ENCODE measurements at places on chromosomes 3 and 15.

- DNase-seq = no peak
Measured at GRCh38 chr3:17544632-17545031, 197.8 kb downstream of the TBC1D5 start.

GRCh38 chr3:140580746-140581145 lies 97.1 kb upstream of the TRIM42 start:
- DNase-seq = no peak

GRCh38 chr3:168096210-168096652 lies 507 bp upstream of the GOLIM4 start:
- DNase-seq = no peak

GRCh38 chr3:128423525-128424147 lies 43.1 kb downstream of the DNAJB8 start:
- no peak for DNase-seq

GRCh38 chr3:66133050-66133757 lies 87.6 kb upstream of the SLC25A26 start:
- DNase-seq = no peak

- no peak for DNase-seq
Measured at GRCh38 chr15:47377465-47377864, 339.8 kb upstream of the SEMA6D start.

DNA sequence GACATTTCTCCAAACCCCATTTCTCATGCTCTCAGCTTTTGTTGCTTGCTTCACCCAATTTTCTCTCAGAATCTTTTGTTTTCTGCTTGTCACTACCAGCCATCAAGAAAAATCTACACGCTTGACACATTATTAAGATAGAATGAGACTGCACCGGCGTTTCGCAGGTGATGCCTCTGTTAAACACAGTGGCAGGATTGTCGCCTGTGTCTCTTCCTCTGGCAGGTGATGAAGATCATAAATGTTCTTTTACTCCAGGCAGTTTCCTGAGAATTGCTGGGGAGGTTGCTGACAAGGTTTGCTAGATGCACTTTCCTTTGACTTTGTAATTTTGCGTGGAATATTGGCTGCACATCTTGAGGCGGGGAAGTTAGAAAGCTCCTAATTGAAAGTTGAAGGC lies 75.4 kb downstream of the IL1RAP start:
- no peak for DNase-seq

GRCh38 chr15:90713081-90713480 lies 4.1 kb upstream of the BLM start:
- DNase-seq = no peak

DNA sequence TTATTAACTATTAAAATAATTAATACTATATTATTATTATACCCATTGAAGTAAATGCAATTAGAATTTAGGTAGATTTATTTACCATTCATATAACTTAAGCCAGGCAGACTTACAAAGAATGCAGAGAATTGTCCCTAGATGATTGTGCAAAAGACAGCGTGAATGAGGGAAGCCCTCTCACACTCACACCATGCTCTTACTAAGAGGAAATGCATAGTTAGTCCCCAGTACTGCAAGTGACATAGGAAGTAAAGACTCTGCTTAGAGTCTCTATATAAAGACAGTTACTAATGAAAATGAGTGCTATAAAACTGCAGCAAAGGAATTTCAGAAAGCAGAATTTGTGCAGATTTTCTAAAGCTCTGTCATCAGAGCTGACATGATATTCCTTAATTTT lies 270.4 kb downstream of the ZBBX start:
- no peak for DNase-seq

DNA sequence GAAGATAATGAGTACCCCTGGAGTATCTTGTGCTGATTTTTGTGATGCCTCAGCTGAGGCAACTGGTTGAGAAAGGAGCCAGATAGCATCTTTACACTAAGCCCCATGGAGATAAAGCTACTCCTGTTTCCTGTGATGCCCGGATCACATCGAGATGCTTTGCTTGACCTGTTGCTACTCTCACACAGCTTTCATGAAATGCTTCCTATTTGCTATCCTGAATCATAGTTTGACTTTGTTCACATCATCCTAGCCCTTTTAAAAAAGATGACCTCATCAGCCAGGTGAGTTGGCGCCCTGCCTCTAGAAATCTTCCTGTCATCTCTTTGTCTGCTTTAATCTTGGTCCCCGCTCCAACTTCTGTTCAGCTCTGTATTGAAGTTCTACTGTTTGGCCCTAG lies 409.6 kb upstream of the TBL1XR1 start:
- DNase-seq = no peak

- DNase-seq = no peak
Measured at GRCh38 chr3:31695280-31696008, 162.7 kb downstream of the STT3B start.

- DNase-seq = no peak
Measured at GRCh38 chr3:140290105-140290504, 355.1 kb downstream of the CLSTN2 start.

DNA sequence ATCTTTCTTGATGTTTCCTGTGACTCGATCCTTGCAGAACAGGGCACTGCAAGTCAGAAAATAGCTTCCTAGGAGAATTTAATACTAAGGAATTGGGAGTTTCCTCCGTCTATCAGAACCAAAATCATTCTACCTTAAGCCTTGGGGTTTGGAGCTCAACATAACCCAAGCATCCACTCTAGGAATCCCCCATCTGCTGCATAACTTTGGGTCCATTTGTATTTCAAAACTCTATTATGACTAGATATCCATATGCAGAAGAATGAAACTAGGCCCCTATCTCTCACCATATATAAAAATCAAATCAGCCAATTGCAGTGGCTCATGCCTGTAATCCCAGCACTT lies 61.7 kb upstream of the AKAP13 start:
- no peak for DNase-seq

- DNase-seq = no peak
Measured at GRCh38 chr3:10806006-10806405, 10.0 kb upstream of the SLC6A11 start.

GRCh38 chr3:120614765-120615164 lies 18.6 kb downstream of the NDUFB4 start:
- DNase-seq = no peak

GRCh38 chr3:19363071-19363470 lies 214.8 kb downstream of the KCNH8 start:
- DNase-seq = no peak

- no peak for DNase-seq
Measured at GRCh38 chr3:61055447-61055846, 195.8 kb downstream of the FHIT start.

DNA sequence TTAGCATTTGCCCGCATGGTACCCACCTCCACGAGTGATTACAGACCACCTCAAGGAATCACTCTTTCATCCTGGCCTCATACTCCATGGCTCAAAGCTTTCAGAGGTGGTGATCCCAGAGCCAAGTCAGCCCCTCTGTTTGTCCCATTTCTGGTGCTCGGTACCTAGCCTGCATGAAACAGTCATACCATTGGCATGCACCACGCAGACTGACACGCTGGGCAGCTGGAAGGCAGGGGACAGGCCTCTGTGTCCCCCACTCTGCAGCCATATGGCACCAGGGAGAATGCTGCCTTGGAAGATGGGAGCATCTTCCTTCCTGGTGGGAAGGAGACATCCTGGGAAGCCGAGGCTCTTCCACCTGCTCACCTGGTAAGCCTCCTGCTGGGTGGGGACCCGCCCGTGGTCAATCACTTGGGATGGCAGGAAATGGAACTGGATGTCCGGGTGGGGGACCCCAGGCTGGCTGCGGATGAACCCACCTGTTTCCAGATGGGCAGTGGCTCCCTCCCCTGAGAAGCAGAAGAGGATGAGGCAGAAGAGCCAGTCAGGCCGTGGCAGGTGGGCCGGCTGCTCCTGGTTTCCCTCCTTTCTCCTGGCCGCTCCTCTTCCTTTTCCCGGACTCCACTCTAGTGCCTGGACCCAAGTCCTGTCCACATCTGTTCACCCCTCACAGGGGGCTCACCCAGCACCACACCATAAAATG lies 26.9 kb downstream of the CHDH start:
- no peak for DNase-seq

- no peak for DNase-seq
Measured at GRCh38 chr3:194277104-194277785, 73.9 kb downstream of the CPN2 start.

GRCh38 chr15:35445891-35446290 lies 100.1 kb downstream of the DPH6 start:
- DNase-seq = no peak

DNA sequence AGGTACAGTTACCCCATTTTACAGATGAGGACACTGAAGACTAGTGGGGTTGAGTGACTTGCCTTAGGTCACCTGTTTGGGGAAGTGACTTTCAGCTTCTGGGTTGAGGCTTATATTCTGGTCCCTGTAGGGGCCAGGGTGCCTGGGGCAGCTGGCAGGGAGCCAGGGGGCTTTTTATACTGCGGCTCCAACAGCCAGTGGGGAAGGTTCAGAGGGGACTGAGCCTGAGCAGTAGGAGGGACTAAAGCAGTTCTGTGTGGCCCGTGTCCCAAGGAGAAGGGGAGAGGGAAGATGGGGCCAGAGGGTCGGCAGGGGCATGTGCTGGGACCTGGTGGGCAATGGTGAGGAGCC lies 37.7 kb downstream of the SLC6A6 start:
- no peak for DNase-seq

DNA sequence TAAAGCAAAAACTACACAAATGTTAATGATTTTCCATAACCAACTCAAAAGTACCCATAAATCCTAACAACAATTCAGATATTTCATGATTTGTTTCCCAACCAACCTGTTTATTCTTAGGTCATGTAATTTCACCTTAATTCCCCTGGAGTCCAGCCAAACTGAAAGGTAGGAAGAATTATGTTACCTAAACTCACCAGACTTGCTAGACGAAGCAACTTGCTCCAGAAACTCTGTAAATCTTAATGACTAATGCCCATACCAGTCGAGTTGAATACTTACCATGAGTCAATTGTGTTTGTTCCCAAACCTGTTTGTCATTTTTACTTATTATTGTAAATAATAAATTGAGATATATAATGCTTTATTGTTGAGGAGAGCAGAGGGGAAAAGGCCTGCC lies 1030.0 kb downstream of the TBL1XR1 start:
- DNase-seq = no peak

GRCh38 chr3:59483191-59483590 lies 433.4 kb upstream of the CFAP20DC start:
- no peak for DNase-seq

GRCh38 chr3:48738144-48738536 lies 21.1 kb upstream of the IP6K2 start:
- no peak for DNase-seq

DNA sequence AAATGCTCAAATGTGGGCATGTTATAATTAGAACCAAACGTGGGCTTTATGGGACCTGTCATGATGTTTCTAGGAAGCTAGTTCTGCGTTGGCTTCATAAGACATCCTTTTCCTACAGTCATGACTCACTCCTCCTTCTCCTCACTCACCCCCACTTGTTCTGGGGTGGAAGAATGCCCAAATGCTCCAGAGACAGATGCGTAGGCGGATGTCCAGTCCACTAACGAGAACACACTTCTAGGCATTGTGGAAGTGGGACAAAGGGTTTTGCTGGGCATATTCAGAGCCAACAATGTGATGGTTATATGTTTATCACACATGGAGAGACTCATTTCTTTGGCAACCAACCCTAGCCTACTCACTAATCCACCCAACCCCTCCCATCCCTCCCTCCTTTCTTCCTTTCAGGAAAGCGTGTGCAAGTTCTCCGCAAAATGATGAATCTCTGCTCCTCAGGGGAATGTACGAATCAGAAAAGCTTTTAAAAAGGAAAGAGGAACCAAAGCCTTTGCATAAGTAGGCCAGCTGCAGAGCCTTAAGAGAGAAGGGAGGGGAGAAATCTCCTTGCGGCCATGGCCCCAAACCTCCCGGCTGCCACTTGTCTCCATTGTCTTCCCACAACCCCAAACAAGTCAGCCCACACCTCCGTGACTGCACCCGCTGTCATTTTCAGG lies 123.0 kb upstream of the SPRED1 start:
- DNase-seq = no peak

DNA sequence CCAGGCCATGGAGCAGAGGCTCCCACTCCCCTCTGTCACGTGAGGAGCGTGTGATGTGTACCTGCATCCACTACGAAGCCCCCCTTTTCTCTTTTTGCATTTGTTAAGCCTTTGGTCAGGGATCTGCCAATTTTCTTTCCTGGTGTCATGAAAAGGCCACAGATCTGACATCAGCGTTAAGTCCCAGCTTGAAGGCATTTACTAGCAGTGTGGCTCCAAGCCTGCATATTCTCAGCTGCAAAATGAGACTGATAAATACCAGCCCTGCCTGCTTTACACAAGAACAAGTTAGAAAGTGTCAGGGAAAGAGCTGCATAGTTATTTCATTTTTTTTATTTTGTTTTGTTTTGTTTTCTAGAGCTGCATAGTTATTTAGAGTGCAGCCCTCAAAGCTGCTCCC lies 2.3 kb upstream of the ANKRD63 start:
- DNase-seq = no peak

DNA sequence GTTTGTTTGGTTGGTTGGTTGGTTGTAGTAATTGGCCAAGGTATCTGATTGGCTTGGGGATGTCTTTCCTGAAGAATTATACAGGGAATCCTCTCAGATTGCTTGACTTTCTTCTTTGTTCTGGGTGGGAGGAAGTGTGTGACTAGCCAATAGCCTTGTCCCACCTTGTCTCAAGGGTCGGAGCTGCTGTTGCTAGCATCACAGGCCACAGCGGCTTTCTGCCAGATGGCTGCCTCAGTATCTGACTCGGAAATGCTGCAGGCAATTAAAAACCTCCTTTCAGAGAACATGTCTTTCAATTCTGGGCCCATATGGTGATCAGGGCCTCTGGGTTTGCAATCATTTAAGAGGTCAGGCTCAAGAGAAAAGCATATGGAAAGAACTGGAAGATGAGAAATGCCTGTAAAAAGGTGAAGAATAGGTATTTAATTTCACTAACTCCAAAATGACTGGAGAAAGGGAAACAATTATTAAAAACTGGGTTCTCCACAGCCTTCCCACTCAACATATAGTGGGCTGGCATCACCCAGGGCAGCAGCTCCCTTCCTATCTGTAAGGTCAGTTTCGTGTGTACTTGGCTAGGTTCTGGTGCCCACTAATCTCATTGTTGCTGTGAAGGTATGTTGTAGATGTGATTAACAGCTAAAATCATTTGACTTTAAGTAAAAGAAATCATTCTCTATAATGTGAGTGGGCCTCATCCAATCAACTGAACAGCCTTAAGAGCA lies 32.4 kb downstream of the TGFBR2 start:
- DNase-seq = no peak

GRCh38 chr3:126130981-126131745 lies 47.2 kb upstream of the SLC41A3 start:
- no peak for DNase-seq

DNA sequence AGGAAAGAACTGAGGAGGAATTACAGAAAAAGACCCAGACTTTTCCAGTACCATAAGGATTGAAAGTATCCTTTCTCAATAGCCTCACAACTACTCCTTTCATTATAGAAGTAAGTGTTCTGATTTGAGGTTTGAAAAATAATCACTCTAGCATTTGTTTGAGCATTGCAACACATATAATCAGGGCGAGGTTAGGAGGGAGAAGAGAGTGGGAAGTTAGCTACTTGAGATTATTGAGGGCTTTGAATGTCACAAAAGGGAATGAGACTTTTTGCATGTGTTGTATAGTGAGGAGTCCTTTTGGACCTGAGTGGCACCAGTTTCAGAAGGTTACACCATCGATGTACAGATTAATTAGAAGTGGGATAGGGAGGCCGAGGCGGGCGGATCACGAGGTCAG lies 65.2 kb upstream of the TNIK start:
- no peak for DNase-seq

Data from stimulated activated CD8-positive, alpha-beta memory T cell treated with anti-CD3 and anti-CD28 coated beads, Interleukin-7, amount 100 ng/mL, for 1 hour (primary cell).